IPS-NIHi11 (cell line): ENCODE measurements at places on chromosomes 1 and 21.

GRCh38 chr1:173573596-173573995 is 29.3 kb downstream of the SLC9C2 start:
- no peak for DNase-seq

DNA sequence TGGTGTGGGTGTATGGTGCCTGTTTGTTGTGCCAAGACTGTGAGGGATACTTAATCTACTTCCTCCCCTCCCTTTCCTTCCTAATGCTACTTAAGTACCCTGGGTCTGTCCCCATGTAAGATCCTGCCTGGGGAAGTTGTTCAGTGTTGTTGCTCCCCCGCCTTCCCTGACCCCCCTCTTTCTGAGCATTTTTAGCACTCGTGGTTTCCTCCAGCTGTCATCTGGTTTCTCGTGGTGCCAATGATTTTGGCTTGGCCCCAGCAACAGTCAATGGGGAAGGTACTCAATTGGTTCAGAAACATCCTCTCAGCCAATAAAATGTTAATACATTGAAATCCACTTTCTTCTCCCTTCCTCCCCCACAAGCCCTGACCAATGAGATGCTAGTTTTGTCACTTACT is 8.0 kb upstream of the B4GALT3 start:
- peak; percentile 22 for DNase-seq

- no peak for DNase-seq
Observed at GRCh38 chr1:38175121-38175520, 128.5 kb upstream of the POU3F1 start.

DNA sequence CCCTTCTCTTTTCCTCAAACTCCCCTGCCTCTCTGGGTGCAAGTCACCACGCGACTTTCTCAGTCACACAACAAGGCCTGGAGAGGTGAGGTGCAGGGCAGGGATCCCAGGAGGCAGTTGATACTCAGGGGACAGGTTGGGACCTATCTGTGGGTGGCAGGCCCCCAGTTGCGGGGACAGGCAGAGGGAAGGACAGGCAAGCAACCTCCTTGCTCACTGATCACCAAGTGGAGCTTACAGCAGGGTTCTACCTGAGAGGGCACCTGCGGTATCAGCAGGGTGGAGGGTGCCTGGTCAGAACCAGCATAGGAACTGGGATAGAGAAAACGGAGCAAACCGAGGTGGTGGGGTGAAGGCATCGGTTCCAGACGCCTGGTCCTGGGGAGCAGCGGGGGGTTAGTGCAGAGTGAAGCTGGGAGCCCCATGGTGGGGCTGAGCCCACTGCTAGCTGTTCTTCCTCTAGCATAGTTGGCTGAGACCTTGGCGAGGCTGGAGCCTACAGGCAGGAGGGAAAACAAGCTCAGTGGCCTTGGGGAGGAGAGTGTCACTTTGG is 24.4 kb upstream of the TENT5C start:
- no peak for DNase-seq

DNA sequence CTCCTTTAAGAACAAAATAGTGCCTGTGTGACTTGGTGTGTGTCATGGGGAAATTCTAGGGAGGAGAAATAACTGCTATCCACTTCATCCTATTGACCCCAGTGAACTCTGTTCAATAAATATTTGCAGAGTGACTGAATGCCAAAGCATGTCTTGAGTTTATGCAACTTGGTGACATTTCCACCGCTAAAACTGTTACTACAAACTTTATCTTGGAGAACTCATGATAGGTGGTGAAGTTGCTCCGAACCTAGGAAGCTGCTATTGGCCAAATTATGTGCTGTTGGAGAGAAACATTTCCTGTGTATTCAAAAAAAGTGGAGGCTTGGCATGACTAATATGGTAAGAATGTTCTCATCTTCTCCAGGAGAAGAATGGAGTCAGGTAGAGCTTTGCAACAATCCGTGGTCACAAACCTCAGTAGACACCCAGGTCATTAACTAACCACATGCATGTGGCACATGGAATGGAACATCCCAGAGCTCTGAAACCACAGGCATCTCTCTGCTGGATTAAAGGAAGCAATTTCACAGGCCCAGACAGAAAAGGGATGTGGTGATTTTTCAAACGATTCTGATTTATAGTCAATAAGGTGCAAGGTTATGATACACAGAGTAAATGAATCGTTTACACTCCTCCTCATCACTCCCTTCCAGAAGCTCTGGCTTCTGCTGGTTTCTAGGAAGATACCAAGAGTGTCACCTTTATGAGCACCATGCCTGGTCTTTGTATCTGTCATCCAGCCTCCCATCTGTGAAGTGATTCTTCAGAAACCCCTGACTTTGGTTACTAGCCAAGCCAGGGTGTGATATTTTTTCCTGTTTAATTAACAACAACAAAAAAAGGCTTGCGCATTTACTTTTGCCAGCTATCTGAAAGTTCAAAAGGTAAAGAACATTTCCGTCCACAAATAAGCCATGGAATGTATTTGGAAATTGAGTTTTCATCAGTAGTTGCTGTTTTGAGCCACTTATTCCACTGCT is 361.1 kb downstream of the TGFB2 start:
- DNase-seq: no peak

GRCh38 chr1:197254866-197255265 is 13.2 kb upstream of the CRB1 start:
- DNase-seq: no peak

- no peak for DNase-seq
Observed at GRCh38 chr1:61301824-61302657, 219.7 kb downstream of the NFIA start.

DNA sequence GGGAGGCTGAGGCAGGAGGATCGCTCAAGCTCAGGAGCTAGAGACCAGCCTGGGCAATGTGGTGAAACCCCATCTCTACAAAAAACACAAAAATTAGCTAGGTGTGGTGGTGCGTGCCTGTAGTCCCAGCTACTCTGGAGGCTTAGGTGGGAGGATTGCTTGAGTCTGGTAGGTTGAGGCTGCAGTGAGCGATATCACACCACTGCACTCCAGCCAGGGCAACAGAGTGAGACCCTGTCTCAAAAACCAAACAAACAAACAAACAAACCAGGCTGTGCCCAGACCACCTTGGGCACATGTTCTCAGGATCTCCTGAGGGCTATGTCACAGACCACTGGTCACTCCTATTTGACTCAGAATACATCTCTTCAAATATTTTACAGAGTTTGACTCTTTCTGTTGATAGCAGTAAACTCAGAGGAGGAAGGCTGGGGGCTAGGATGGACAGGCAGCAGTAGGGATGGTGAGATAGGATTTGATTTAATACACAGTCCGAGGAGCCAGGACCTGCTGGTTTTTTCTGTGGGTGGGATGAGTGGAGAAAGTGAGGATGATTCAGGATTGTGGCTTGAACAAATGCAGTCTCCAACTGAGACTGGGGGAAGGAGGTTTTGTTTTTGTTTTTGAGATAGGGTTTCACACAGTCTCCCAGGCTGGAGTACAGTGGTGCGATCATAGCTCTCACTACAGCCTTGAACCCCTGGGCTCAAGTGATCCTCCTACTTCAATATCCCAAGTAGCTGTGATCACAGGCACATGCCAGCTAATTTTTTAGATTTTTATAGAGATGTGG is 46.5 kb downstream of the OLFML3 start:
- DNase-seq: no peak

DNA sequence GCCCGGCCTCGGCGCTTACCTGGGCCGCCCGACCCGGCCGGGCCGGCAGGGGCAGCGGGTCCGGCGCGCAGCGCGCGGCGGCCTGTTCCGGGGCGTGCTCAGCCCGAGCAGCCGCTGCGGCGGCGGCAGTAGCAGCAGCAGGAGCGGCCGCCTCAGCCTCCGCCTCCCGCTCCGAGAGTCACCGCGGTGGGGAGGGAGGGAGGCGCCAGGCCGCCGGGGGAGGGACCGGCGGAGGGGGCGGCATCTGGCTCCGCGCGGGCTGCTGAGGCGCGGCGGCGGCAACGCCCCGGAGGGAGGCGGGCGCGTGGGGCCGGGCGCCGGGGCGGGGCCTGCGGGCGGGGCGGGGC is at the start of gene CTNNBIP1:
TSS of gene CTNNBIP1 (minus strand) at position 194 of the 347 bp plus-strand sequence. CDS start 38,205 bp downstream, outside the sequence.
- peak; percentile 95 for DNase-seq

DNA sequence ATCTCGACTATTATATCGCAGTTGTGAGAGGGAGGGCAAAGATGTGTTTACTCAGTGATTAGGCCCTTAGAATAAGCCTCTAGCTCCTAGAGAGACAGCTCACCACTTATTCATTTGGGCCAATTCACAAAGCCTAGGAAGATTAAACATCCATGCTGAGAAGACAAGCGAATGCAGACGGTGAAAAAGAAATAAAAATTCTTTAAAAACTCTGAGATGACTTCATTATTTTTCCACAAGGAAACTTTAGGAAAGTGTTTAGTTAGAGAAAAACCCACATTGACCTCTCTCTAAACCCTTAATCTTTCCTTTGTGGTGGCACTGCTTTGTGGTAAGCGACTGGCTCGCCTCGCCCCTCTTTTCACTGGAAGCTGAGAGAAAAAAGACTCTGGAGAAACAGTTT is 146.8 kb upstream of the DMRTA2 start:
- no peak for DNase-seq

GRCh38 chr21:32238063-32238462 is 40.8 kb downstream of the MIS18A start:
- no peak for DNase-seq

GRCh38 chr1:232142403-232143314 is 487.3 kb downstream of the SIPA1L2 start:
- DNase-seq: no peak

GRCh38 chr1:101147381-101147780 is 89.4 kb upstream of the S1PR1 start:
- no peak for DNase-seq

DNA sequence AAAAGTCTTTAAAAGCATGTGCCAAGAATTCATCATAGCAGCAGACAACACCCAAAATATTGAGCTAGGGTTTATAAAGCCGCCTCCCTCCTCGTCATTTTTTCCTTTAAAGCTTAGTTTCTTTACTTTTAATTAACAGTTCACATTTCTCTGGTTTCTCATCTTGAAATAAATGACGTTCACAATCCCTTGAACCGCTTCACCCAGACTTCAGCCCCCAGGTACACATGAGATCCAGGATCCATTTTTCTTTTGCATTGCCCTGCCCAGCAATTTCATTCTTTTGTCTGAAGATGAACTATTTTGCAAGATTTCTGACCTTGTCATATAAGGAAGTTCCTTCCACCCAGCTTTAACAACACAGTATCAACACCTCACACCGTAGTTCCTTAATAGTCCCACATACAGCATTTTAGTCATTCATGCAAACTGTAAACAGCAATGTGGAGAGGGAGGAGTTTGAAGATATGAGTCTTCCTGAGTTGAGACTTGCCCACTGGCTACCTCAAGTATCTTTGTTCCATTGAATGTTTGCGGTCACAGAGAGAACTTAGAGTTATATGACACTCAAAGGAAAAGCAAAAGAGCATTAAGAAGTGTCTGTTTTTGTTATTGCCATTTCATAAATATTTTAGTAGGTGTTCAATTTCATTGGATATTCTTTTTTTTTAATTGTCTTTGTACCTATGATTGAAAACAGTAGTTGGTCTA is 35.3 kb upstream of the CACYBP start:
- no peak for DNase-seq

- DNase-seq: no peak
Observed at GRCh38 chr1:9338397-9339246, 45.9 kb downstream of the SPSB1 start.

GRCh38 chr1:67405473-67406245 is 24.5 kb downstream of the SERBP1 start:
- no peak for DNase-seq

DNA sequence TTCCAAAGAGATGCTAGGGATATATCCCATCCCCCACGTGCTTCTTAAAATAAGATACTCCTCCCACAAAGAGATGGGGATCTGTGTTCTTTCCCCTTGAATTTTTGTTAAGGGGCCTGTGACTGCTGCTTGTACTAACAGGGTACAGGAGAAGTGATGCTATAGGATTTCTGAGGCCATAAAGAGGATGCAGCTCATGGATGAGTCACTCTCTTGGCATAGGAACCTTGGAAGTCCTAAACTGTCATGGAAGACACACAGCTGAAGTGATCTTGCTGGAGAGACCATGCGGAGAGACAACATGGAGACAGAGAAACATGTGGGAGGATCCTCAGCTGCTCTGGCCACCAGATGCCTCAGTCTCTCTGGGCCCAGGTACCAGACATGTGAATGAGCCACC is 157.2 kb downstream of the S1PR1 start:
- no peak for DNase-seq

DNA sequence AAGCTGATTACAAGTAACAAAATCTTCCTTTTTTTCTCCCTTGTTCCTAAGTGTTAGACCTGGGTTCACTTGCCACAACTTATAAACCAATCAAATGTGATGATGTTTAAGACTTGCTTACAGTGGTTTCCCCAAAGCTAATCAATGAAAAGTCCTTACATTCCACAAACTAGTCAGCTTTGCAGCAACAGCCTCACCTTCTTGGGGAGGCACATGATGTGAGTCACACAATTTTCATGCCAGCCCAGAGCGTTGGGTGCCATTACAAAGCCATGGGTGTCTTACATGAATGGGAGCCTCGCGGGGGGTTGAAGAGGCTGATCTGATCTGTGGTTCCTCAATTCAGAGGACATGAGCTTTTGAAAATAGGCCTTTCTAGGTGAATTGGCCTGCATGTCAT is 91.6 kb upstream of the UBE2U start:
- no peak for DNase-seq

DNA sequence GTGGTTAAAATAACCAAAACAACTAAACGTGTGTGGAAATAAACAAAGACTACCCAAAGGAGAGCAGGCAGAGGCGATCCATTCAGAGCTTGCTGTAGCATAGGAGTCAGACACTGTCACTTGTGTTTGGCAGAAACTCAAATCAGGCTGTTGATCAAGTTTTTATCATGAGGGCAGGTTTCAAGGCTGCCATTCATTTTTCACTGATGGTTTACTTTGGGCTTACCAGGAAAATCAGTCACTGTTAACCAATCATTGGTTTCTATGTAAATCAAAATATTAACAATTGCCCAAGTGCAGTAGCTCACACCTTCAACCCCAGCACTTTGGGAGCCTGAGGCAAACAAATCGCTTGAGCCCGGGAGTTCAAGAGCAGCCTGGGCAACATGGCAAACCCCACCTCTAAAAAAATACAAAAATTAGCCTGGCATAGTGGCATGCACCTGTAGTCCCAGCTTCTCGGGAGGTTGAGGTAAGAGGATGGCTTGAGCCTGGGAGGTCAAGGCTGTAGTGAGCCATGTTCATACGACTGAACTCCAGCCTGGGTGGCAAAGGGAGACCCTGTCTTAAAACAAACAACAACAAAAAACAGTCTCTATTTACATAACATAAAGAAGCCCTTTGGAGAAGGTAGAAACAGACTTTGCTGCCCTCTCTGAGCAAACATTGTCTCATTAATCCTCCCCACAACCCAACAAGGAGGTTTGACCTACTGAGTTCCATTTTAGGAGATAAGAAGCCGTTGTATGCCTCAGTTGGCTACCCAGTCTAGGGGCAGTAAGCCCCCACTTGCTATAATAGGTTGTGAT is 21.1 kb upstream of the ETS2 start:
- no peak for DNase-seq

- DNase-seq: no peak
Observed at GRCh38 chr1:82632155-82632554, 831.4 kb downstream of the ADGRL2 start.

DNA sequence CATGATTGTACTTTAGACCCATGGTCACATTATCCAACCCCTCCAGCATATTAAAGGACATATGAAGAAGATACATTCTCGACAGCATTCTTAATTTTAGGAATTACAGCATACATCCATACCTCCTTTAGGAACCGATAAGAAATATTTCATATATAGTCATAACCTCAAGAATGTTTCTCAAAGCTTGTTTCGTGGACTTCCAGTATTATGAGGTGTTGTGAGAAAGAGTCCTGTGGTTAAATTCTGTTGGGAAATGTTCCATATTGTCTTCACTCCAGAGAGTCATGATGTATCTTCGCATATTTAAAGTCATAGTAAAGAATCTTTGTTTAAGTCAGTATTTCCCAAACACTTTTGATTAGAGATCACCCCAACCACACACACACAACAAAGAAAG is 321.0 kb upstream of the SNX7 start:
- DNase-seq: no peak
